Hematopoietic multipotent progenitor cell treated with erythropoietin and hydrocortisone succinate and interleukin-3 and kit ligand, for 8 days (in vitro differentiated cells): ENCODE measurements at places on chromosomes 2 and 18.
A peak's percentile ranks its signal among the peaks of the same experiment; 100 is the strongest.

DNA sequence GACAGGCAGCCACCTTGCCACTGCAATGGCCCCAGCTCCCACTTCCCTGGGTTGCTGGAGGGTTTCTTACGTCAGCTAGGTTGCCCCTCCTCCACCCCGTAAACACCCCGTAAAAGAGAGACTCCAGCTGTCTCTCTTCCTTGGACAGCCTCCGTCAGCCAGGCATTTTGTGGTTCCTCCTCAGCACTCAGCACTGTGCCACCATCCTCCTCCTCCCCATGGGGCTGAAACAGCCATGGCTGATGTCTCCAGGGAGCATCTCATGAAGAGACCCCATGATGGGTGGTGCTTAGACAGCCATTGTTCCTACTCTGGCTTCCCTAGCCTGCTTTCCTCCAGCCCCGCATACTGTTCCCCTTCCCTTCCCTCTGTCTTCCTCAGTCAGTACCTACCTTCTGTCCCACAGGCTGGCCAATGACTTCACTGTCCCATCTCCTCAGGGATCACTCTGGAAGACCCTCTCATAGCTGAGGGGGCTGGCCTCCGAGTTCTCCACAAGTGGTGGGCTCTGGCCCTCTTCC, 143.3 kb upstream of the SIX3 start:
- no peak for DNase-seq

GRCh38 chr18:46110406-46110805, 6.2 kb downstream of the HAUS1 start:
- no peak for DNase-seq

DNA sequence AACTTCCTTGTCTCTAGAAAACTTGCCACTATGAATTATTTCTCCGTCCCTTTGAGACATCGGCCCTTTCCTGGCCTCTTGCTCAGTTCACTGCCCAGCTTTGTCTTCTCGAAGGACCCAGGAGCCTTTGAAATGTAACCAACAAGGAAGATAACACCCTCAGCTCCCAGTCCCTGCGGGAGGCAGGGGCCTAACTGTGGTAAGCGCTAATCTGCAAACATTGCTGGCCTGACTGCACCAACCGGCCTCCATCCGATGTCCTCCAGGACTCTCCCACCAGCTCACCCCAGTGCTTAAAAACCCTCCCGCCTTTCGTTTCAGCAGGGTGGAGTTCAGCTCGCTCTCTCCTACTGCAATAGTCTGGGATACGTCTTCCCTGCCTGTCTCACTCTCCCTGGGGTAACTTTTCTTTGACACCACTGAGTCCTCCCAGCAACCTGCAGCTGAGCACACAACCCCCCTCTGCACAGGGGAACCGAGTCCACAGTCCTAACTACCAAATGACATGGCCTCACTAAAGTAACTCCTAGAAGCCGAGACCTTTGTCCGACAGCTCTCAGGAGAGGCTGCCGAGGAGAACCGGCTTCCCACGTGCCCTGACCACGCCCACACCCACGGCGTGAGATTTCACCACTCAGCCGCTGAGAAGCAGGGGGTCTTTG, 76.1 kb downstream of the MBP start:
- DNase-seq = peak; percentile 36

GRCh38 chr18:43886341-43886740, 609.1 kb upstream of the SYT4 start:
- no peak for DNase-seq

DNA sequence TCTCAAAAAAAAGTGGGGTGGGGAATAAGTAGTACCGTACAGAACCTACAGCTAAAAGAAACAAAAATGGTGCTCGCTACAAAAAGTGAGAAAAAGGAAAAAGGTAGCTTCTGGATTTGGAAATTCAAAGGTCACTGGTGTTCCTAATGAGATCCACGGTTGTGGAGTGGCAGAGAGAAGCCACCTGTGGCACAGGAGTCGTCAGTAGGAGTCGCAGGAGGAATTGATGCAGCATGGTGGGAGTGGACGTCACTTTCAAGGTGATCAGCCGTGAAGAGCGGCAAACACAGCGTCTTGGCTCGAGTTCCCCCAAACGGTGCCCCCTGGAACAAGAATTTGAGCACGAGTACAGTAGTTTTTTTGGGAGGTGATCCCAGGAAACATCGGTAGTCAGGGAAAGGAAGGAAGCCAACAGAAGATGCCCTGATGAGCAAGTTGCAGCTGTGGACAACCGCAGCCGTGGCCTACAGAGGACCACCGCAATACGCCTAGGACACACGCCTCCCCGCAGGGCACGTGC, 1.4 kb upstream of the TTL start:
- peak; percentile 25 for DNase-seq

DNA sequence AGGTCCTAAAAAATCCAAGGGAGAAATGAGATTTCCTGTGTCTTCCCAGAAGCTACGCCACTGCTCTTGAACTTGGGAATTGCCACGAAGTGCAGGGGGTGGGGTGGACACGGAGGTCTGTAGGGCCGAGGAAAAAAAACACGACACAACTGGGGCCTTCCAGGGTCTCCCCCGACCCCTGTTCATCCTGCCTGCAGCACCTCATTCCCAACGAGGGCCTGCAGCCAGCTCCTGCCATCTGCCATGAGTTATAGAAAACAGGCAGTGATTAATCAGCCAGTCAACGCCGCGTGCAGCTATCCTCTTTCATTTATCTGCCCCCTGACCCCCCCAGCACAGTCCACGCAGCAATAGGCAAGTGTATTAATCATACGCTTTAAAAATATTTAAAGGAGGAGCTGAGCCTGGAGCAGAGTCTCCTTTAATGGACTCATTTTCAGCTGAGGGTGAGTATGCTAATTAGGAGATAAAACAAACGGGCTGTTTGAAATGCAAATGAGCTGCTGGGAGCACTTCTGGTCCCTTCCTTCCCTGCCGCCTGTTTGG, 209.9 kb downstream of the TFCP2L1 start:
- peak; percentile 80 for DNase-seq

- DNase-seq = no peak
Measured at GRCh38 chr2:147222506-147222905, 622.3 kb upstream of the ACVR2A start.
